D721Med (cell line): ENCODE measurements at places on chromosomes 5 and 9.

DNA sequence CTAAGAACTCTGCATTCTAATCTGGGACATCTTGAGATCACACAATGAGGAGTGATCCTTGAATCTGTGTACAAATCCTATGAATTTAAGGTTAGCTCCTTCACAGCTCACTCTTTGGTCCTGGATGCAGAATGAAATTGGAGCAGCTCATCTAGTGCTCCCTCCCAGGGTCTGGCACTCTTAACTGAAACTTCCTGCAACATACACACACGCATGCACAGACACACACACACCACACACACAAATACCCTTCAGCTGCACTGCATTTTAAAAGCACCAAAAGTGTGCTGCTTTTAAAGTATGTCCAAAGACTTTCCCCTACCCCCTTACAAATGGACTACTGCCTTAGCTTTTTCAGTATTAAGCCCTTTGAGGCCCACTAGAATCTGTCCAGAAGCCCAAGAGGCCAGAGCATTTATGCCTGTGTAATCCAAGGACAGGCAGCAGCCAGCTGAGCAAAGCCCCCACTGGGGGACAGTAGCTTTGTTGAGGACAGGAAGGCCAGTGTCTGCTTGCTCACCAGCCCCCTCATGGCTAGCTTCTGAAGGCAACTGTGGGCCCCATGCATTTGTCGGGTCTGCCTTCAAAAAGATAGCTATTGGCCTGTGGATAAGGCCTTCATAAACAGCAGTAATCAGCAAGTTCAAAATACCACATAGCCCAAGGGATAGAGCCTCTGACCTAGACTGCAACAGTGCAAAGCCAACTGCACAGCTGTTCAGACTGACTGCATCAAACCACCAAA lies 43.6 kb downstream of the CDO1 start:
- DNase-seq: no peak

GRCh38 chr9:37747271-37747753 lies 6.3 kb upstream of the TRMT10B start:
- no peak for DNase-seq

DNA sequence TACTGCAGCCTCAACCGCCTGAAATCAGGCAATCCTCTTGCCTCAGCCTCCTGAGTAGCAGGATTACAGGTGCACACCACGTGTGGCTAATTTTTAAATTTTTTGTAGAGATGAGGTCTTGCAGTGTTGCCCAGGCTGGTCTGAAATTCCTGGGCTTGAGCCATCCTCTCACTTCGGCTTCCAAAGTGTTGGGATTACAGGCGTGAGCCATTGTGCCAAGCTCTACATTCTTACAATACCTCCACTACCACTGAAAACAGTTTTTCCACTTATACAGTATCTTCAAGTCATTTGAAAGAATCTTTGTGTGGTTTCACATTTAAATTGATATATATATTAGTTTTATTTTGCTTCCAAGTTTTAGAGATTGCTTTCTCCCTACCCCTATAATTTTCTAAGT lies 42.6 kb downstream of the LARP1 start:
- no peak for DNase-seq

DNA sequence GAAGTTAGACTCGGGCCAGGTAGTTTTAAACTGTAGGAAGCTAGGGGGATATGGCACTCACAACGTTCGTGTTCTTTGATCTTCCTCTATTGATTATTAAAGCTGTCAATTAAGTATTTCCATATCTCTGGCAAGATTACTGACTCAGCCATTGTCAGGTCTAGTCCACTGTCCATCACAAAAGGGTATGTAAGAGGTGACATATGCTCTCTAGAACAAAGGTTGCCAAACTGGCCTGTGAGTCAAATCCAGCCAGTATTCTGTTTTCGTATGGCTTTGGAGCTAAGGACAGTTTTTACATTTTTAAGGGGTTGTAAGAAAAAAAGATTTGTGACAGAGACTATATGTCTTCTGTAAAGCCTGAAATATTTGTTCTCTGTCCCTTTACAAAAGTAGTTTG lies 44.2 kb downstream of the FAXDC2 start:
- DNase-seq: no peak

GRCh38 chr5:67315082-67315989 lies 118.7 kb upstream of the CD180 start:
- no peak for DNase-seq

GRCh38 chr5:61202213-61202612 lies 39.9 kb upstream of the SMIM15 start:
- DNase-seq: no peak

DNA sequence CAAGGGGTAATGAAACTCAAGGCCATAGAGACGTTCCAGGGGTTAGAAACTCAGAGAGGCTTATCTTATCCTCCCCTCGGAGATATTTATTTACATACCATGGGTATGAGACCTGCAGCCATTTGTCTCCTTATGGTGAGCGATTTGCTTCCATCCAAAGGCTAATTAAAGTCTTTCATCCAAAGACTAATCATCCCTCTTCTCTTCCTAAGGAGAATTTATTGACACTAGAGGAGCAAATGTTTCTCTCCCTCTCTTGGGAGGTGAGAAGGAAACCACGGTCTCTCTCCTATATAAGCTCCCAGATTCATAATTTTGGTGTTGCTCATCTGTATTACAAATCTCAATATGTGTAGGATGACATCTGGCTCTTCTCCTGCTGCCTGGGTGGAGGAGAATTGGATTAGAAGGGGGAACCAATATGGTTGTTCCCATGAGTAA lies 31.0 kb upstream of the RPS23 start:
- DNase-seq: no peak

DNA sequence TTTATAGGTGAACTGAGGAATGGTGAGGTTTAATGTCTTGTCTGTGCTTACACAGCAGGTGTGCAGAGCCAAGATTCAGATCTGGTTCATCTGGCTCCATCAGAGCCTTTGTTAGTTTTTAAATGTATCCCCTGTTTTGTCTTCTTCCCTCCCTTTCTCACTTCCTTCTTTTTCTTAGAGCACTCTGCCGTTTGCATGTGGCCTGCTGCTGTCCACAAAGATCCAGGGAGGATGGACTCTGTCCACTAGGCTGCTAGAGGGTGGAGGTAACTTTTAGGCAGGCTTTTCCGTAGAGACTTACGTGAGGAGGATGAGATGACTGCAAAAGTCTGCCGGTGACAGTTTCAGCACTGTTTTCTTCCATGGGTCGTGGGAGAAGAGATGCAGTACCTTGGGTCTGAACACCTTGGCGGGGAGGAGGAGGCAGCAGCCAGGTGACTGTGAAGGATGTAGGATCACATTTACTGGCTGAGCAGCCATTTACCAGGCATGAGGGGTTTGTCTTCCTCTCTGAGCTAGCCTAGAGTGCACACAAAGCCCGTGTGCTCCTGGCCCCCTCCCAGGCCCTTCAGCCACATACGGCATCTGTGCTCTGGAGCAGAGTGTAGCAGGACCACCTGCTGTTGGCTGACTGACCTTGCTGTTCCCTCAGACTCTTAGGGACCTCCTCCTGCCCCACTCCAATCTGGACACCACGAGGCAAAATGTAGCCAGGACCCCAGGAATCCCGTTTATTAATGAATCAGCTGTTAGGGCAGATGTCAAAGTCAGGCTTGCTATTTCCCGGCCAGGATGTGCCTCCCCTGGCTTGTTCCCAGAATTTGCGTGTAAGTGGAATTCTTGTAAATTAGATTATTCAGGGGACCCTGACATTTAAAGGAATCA lies 1.8 kb downstream of the NTMT1 start:
- DNase-seq: no peak

DNA sequence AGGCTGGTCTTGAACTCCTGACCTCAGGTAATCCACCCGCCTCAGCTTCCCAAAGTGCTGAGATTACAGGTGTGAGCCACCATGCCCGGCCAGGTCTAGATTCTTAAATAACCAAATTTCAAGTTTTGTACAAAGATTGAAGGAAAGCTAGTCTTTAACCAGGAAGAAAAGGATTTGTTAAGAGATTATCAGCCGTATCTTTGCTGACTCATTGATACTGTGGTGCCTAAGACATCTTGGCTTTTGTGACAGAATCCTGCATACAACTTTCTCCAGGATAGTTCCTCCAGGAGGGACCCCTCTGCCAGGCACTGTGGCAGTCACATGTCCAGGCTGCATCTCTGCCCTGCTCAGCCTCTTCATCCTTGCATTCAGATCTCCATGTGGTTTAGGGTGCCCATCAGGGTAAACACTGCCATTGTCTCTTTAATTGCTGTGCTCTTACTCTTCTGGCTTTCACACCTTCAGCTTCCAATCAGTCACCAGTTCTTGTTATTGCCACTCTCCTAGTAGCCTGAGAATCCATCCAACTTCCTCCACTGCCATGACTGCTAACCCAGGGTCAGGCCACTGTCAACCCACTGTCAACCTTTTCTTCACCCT lies 10.0 kb downstream of the MAP3K1 start:
- no peak for DNase-seq

DNA sequence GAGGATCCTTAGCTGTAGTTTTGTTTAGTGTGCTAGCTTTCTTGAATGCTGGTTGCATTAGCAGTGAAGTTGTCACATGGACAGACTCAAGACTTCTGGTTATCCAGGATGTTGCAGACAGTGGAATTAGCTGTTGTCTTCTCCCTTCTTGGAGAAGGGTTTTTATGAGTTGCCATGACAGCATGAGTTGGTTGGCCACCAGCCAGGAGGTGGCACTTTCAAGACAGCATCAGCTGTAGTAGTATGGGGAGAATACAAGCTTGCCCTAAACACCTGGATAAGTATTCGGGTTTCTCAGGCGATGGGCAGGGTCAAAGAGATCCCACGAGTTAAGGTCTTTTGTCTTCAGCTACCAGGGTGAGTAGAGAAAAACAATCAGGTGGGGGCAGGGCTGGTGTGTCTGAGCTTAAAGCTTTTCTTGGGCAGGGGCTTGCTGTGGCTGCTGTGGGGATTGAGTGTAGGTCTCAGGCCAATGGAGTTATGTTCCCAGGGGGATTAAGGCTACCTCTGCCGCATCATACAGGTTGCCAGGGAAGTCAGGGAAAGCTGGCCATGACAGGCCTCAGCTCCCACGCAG lies 7.7 kb upstream of the C5orf47 start:
- DNase-seq: no peak

DNA sequence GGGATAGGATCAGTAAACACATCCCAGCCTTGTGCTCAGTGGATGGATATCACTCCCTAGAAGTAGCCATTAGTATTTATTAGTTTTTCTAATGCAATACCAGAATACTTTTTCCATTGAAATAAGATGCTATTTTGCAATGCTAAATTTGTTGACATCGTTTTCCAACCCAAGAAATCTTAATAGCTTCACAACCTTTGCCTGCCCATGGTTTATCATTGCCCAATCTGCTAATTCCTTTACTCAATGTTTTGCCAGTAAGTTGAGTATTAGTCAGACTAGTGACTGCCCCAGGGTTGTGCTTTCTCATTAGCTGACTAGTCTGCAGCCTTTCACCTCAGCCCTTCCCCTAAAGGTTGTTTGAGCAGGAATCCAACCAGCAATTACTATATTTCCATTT lies 62.9 kb downstream of the NREP start:
- no peak for DNase-seq

GRCh38 chr5:172768098-172768572 lies 2.9 kb downstream of the DUSP1 start:
- DNase-seq: no peak

DNA sequence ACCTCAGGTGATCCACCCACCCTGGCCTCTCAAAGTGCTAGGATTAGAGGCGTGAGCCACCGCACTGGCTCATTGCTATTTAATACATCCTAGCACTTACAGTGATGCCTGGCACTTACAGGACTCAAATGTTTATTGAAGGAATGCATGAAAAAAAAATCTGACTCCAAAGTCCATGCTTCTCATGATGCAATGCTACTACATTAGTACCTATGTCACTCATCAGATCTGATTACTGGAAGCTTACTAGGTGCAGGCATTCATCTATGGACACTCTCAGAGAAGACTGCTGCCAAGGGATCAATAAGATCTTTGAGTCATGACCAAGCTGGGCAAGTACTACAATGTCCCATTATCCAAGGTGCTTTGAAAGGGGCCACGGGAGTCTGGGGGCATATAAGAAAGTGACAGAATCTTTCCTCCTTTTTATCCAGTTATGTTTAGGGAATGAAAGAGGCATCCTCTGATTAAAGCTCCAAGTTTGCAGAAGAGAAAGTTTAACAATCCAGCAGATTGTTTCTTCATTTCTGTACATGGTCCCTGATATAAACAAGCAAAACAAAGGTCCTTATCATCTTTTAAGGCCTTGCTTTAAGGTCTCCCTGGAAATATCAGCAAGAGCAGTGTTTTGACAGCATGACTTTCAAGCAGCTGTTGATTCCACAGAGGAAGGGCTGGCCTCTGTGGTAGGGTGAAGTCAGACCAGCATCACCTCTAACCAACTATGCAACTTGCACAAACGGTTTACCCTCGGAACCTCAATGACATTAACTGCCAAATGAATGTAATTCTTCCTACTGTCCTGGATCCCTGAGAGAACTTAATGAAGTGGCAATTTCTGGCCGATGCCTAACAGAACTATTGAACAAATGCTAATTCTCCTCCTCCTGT lies 35.9 kb downstream of the ARPC5L start:
- DNase-seq: no peak

DNA sequence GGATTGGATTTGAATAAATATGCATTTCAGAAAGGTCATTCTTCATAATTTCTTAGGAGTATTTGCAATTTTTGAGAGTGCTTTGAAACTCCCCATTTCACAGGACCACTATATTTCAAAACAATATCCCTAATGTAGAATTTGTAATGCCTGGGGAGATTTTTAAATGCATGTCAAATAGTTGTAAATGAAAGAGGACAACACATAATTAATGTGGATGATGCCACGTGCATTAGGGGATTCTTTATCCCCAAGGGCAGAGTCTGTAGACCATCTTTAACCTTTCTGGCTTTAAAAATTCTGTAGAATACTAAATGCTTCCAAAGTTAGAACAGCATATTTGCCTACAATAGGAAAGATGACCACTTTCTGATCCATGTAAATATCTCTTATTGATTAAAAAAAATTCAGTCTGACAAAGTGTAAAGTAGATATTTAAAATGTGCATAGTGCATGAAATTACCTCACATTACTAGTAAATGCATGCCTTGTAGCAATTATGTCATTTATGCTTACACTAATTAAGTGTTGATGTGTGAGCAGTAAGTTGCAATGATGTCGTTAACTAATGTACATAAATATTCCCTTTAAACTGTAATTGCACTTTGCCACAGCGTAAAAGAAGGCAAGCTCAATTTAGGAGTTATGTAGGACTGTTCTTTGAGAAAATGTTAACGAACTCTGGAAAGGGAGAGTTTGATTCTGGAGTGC lies 416.1 kb downstream of the PSAT1 start:
- DNase-seq: no peak

GRCh38 chr9:129140397-129141065 lies 29.3 kb downstream of the PTPA start:
- no peak for DNase-seq

DNA sequence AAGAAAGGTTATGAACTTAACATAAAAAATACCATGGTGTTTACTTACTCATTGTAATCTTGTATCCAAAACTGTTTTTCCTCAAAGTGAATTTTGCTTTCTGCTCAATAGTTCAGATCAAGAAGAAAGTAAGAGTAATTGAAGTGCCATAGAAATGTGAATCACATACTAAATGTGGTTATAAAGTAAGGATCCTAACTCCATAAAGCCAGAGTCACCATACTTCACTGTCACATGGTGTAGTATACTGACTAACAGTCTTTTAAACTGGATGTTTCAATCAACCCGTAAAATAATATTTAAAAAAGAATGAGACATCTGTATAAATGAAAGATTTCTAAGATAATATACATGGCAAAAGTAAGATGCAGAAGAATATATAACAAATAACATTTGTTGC lies 72.1 kb downstream of the NIPBL start:
- DNase-seq: no peak

GRCh38 chr5:171770153-171770552 lies 15.5 kb upstream of the SMIM23 start:
- no peak for DNase-seq

- DNase-seq: no peak
These were observed 43.0 kb upstream of the BOD1 start for GRCh38 chr5:173659423-173659822.
